GM12878 (cell line): ENCODE measurements at places on chromosomes 6 and 20. TPM values are rescaled to one million over a fixed set of nuclear protein-coding genes. Genes with fewer than 3 reads are reported as not detected.

DEFB127 gene
- total RNA-seq, result not detected in 2 replicates

TINAG gene
- total RNA-seq, result 0.51 and 0.64 TPM in 2 replicates

OPRM1 gene
- total RNA-seq, result not detected in 2 replicates

DNA sequence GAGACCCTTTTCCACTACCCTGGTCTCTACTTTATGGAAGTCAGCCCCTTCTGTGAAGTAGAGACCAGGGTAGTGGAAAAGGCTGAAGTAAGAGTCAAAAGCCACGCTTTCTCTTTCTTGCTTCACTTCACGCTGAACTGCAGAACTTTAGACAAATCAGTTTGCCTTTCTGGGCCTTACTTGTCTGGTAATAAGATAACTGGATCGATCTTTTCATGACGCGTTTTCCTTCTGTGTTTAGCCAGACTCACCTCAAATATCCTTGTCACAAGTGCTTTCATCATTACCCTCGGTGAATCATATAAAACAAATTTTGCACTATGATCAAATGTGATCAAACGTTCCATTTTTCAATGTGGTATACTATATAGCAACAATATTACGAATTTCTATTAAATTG, 170.7 kb downstream of the CLIC5 start:
- no peaks in the 10 kb centered on the region for H3K4me1 ChIP-seq
- no peak overlapping the region for H3K27ac ChIP-seq
- H3K36me3 ChIP-seq, result no peaks in the 10 kb centered on the region
- no peak overlapping the region for H3K4me3 ChIP-seq

DNA sequence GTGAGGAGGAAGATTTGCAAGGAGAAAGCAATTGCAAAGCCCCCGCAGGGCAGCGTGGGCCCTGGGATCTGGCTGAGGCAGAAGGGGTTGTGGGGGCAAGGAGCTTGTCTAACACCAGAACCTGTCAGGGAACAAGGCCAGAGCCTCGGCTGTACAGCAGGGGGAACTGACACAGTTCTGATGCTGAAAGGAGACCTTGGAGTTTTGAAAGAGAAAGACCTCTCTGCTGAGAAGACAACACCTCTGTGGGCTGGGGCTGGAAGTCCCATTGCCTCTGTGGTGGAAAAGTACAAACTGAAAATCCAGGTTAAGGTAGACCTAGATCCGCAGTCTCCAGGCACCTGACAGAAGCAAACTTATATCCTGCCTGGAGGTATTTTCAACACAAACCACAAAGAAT, 86.9 kb upstream of the CST7 start:
- H3K4me1 ChIP-seq, result no peaks in the 10 kb centered on the region
- no peak overlapping the region for H3K27ac ChIP-seq
- no peaks in the 10 kb centered on the region for H3K27me3 ChIP-seq
- no peaks in the 10 kb centered on the region for H3K36me3 ChIP-seq
- no peak for DNase-seq
- H3K4me3 ChIP-seq, result no peak overlapping the region

DNA sequence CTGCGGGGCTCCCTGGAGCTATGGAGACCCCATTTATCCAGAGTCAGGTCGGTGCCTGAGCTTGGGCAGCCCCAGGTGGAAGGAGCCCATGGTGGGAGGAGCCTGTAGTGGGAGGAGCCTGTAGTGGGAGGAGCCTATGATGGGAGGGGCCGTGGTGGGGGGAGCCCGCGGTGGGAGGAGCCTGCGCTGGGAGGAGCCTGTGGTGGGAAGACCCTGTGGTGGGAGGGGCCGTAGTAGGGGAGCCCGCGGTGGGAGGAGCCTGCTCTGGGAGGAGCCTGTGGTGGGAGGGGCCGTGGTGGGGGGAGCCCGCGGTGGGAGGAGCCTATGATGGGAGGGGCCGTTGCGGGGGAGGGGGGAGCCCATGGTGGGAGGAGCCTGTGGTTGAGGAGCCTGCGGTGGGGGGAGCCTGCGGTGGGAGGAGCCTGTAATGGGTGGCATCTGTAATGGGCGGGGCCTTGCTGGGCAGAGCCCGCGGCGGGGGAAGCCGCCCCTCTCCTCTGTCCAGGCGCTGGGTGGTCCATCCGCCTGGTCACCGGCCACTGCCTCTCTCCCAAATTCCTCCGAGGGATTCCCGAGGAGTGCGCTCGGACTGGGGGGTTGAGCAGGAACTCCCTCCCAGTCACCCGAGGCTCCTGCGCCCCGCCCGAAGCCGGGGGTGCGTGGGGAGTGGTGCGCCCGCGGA, 567 bp upstream of the FNDC11 start:
- no peaks in the 10 kb centered on the region for H3K36me3 ChIP-seq
- H3K4me3 ChIP-seq, result peak overlapping the region; percentile 65; the same call in 1 of the 2 replicates
- H3K4me1 ChIP-seq, result peaks cover 22% of the 10 kb centered on the region
- H3K27me3 ChIP-seq, result no peaks in the 10 kb centered on the region

DNA sequence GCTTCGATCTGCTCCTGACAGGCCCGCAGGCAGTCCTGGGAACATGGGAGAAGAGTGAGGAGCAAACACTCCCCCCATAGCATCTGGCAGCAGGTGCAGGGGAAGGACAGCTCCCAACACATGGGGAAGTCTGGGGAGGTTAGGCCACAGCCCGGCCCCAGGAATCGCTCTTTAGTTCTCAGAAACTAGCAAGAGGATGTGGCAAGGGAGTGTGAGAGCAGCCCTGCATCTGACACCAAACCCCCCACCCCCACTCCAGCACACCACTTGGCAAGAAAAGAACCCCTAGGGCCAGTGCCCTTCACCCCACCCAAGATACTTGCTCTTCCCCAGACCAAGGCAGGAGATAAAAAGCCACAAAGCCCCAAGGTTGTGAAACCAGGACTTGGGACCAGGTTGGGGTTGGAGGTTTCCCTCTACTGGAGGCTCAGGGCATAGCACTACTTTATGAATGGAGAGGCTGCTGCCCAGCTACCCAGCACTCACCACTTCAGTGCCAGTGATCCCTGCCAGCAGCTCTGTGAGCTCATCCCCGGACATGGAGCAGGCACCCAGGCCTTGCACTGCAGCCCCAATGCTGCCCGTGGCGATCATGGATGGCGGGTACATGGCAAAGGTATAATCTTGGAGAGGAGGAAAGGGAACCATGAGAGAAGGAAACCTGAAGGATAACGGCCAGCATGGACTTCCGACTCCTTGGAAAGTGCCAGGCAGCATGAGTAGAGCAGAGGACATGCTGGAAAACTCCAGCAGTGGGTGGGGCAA, 5.4 kb downstream of the CCND3 start:
- H3K27ac ChIP-seq, result peak overlapping the region; percentile 60
- no peak overlapping the region for H3K4me3 ChIP-seq

- H3K4me1 ChIP-seq, result no peaks in the 10 kb centered on the region
- H3K4me3 ChIP-seq, result no peak overlapping the region
- no peak for DNase-seq
- H3K27ac ChIP-seq, result no peak overlapping the region
- no peaks in the 10 kb centered on the region for H3K27me3 ChIP-seq
Measured at GRCh38 chr6:42532038-42532669, 31.7 kb upstream of the UBR2 start.

GRCh38 chr6:119052292-119052889, 26.1 kb downstream of the FAM184A start:
- DNase-seq, result no peak
- H3K27ac ChIP-seq, result no peak overlapping the region
- no peaks in the 10 kb centered on the region for H3K4me1 ChIP-seq
- H3K36me3 ChIP-seq, result no peaks in the 10 kb centered on the region
- H3K4me3 ChIP-seq, result no peak overlapping the region
